ENCODE measurements at places on chromosomes 4 and X. TPM values are rescaled to one million over a fixed set of nuclear protein-coding genes. Genes with fewer than 3 reads are reported as not detected.
A peak's percentile ranks its signal among the peaks of the same experiment; 100 is the strongest.

UGT8 gene
- polyA plus RNA-seq: 0.12 TPM

FATE1 gene
- polyA plus RNA-seq: 1.4 TPM

- H3K27me3 ChIP-seq: no peaks in the 10 kb centered on the region
- no peak for DNase-seq
- H3K4me1 ChIP-seq: peaks cover 4% of the 10 kb centered on the region
- no peaks in the 10 kb centered on the region for H3K36me3 ChIP-seq
- H3K27ac ChIP-seq: no peak overlapping the region
- H3K4me3 ChIP-seq: no peak overlapping the region
These were observed 137.4 kb downstream of the FRYL start for GRCh38 chr4:48642421-48643374.

HTN1 gene
- not detected for polyA plus RNA-seq

TEX13C gene
- not detected for polyA plus RNA-seq

DNA sequence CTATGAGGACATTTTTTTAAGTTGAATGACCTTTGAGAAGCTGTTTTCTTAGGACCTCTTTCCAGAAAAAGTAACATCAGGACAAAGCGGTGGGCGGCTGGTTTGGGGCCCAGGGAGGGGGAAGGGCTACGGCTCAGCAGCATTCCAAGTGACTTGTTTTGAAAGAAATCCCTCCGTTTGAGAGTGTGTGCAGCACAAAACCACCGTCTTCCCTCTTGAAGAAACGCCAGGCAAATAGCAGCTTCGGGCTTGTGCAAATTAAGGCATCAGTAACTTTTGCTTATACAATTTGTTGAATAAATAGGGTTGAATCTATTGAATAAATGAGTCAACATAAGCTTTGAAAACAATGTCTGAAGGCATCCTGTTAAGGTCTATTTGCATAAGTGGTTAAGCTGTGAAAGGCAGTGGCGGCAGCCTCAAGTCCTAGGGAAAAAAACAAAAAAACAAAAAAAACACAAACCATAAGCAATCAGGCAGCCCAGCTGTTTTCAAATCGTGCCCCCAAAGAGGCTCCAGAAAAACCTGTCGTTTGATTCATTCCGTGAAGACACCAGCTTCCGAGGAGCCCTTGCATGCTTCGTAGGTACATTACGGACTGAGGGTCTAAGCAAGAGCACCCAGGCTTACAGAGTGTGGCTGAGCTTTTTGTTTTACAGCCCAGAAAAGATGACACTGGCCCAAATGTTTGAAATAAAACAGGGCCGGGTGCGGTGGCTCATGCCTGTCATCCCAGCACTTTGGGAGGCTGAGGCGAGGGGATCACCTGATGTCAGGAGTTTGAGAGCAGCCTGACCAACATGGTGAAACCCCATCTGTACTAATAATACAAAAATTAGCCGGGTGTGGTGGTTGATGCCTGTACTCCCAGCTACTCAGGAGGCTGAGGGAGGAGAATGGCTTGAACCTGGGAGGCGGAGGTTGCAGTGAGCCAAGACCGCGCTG, 103.7 kb downstream of the CRLF2 start:
- no peaks in the 10 kb centered on the region for H3K36me3 ChIP-seq
- no peaks in the 10 kb centered on the region for H3K4me1 ChIP-seq
- H3K27me3 ChIP-seq: no peaks in the 10 kb centered on the region
- DNase-seq: no peak
- no peak overlapping the region for H3K27ac ChIP-seq

DNA sequence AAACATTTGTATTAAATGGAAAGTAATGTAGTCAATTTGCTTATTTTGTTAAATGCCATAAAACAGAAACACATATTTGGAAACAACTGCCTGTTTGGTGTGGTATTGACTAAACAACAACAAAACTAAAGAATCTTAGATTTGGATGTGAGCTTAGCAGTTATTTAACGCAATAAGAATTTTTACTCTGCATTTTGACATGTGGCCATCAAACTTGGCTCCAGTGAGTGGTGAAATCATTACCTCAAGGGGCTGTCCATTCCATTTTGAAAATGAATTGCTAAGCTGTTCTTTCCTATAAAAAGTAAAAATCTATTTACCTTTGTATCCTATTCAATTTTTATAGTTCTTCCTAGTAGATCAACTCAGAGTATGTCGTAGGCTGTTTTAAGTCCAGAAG, 84.2 kb downstream of the DKK2 start:
- H3K4me1 ChIP-seq: no peaks in the 10 kb centered on the region
- H3K36me3 ChIP-seq: no peaks in the 10 kb centered on the region
- DNase-seq: no peak

DNA sequence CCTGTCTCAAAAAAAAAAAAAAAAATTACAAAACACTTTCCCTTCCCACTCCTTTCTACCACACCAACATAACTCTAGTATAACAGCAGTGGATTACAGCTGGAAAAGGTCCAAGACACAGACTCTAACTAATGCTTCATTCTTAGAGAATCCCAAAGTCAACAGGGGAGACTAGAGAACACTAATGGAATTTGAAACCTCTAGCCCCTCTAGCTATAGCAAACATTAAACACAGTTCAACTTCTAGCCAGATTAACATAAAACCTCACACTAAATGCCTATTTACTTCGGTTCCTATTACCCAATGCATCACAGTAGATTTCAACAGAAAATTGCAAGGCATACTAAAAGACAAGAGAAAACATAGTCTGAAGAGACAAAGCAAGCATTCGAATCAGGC, 10.5 kb upstream of the DHX15 start:
- H3K27ac ChIP-seq: no peak overlapping the region
- no peaks in the 10 kb centered on the region for H3K27me3 ChIP-seq
- H3K36me3 ChIP-seq: no peaks in the 10 kb centered on the region

POU3F4 gene
- not detected for polyA plus RNA-seq

DNA sequence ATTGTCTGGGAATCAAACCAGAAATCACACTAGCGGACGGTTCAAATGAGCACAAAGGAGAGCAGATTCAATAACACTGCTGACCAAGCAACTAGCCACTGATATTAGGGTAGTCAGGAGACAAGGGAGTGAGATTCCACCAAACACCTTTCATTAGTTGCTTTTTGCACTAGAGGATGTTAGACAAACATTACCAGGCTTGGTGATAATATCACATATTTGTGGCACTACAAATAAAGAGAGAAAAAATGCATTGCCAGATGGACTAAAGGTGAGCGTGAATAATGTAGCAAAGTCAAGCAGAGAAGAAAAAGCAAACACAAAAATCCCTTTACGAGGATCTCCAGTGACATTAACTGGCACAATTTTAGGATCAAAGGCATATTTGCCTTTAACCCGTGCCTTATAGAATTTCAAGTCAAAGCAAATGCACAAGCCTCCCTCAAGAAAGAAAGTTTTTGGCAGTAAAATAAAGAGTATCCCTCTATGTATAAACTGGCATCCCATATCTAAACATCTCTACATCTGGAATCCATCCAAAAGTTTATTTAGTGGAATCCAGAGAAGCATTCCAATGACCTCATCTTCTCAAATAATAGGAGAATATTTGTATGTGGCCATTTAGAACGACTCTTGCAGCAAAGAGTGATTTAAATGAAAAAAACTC, 290.9 kb downstream of the KCTD8 start:
- H3K27me3 ChIP-seq: no peaks in the 10 kb centered on the region
- no peak for DNase-seq
- H3K36me3 ChIP-seq: no peaks in the 10 kb centered on the region

DNA sequence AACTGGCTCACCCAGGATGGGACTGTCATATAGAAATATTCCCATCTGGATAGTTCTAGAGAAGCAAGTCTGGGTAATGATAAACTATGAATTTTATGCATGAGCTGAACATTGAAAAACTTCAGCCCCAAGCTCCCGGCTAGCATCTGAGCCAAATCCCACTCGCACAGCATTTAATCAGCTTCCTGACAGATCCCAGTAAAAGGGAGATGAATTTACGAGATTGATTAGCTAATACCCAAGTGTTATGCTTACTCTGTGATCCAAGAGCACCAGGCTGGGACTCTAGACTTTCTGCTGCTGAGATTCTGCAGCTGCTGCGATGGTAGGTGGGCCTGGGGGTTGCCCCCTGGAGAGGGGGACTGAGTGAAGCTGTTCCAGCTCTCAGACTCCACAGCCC, 28.0 kb downstream of the FRMPD3 start:
- no peaks in the 10 kb centered on the region for H3K27me3 ChIP-seq
- H3K36me3 ChIP-seq: no peaks in the 10 kb centered on the region
- H3K4me1 ChIP-seq: no peaks in the 10 kb centered on the region
- DNase-seq: no peak
- H3K4me3 ChIP-seq: no peak overlapping the region
- H3K27ac ChIP-seq: no peak overlapping the region

DNA sequence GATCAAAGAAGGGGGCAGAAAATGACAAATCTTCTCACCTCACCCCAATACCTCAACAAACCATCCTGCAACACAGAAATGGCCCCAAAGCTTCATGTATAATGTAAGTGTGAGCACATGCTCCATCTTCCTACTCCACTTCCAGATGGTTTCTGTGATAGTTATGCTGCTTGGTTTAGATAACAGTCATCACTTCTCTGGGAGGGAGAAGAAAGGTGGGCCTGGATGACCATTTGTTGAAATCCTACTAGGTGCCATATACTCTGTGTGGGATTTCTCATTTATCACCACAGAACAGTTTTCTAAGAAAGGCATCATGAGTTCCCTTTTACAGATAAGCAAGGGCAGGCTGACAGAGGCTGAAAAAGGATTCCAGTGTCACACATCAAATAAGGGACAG, 31.3 kb upstream of the NXF3 start:
- H3K4me1 ChIP-seq: no peaks in the 10 kb centered on the region
- no peaks in the 10 kb centered on the region for H3K27me3 ChIP-seq
- no peak for DNase-seq
- H3K4me3 ChIP-seq: no peak overlapping the region
- H3K27ac ChIP-seq: no peak overlapping the region

- no peak overlapping the region for H3K4me3 ChIP-seq
These were observed 649.3 kb downstream of the STPG2 start for GRCh38 chr4:97493815-97494518.

TMEM187 gene
- polyA plus RNA-seq: 2.6 TPM

- H3K27ac ChIP-seq: no peak overlapping the region
- DNase-seq: peak; percentile 31
- no peaks in the 10 kb centered on the region for H3K27me3 ChIP-seq
- no peaks in the 10 kb centered on the region for H3K36me3 ChIP-seq
- no peaks in the 10 kb centered on the region for H3K4me1 ChIP-seq
These were observed 46.9 kb upstream of the SLC25A4 start for GRCh38 chr4:185096032-185096653.

DNA sequence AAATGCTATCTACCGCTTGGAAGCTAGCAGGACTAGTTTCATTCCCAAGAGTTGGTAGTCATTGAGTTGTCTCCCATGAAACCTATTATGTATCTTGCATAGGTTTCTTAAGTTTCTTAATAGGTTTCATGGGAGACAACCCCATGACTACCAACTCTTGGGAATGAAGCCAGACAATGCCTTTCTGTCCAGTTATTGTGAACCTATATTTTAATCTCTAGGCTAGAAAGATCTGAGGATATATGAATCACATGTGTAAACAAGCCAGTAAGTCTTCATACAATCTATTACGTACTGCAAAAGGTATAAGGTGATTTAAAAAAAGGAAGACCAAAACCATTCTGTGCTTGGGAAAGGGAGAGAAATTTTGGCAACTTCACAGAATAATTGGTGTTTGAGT, 162.6 kb downstream of the INPP4B start:
- no peak overlapping the region for H3K4me3 ChIP-seq
- DNase-seq: no peak
- H3K4me1 ChIP-seq: no peaks in the 10 kb centered on the region
- no peak overlapping the region for H3K27ac ChIP-seq
- H3K36me3 ChIP-seq: no peaks in the 10 kb centered on the region
- no peaks in the 10 kb centered on the region for H3K27me3 ChIP-seq

DNA sequence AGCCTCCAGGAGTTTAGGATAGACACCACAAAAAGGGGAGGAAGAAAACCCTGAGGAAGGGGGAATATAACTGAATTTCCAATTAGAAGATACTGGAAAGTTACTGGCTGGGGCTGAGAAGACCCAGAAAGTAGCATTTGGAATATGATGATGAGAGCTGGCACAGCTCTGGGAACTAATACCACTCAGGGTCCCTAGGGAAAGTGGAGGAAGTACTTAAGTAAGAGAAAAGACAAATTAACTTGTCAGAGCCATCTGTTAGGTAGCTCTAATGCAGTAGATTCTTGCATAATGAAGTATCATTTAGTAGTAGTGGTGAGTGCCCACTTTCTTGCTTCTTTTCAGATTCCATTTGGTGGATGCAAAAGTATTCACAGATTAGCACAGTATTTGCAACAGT, 90.8 kb upstream of the TSPAN5 start:
- H3K4me3 ChIP-seq: no peak overlapping the region
- no peaks in the 10 kb centered on the region for H3K4me1 ChIP-seq
- no peak overlapping the region for H3K27ac ChIP-seq
- H3K36me3 ChIP-seq: no peaks in the 10 kb centered on the region
- no peak for DNase-seq
- no peaks in the 10 kb centered on the region for H3K27me3 ChIP-seq

DNA sequence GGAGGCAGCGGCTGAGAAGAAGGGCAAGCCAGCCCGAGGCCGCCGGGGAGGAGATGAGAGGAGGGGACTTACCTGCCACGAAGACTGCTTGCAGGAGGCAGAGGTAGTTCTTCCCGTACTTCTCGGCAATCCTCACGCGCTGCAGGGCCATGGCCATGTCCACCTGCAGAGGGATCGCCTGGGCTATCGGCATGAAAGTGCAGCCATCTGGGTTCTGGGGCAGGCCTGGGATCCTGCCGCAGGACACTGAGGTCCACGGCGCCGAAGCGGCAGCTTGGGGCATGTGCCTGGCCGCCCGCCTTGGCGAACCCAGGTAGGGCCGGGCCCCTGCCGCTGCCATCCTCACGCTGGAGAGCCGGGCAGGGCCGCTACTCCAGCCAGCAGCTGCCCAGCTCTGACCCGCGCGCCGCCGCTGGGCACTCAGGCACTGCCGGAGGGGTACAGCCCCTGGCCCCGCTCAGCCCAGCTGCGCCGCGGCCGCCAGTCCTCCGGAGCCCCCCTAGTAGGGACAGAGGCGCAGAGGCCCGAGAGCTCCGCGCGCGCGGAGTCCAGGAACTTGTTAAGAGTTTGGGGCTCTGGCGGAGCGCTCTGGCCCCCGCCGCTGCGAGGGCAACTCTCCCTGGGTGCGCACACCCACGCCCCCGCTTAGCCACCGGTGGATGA, 16.0 kb downstream of the MCF2 start:
- H3K27me3 ChIP-seq: no peaks in the 10 kb centered on the region
- peak; percentile 20 for DNase-seq
- peak overlapping the region; percentile 21 for H3K27ac ChIP-seq
- peak overlapping the region; percentile 36 for H3K4me3 ChIP-seq
- no peaks in the 10 kb centered on the region for H3K36me3 ChIP-seq

Measured in ovary (tissue), 10 donors.